Tibial nerve (tissue), 4 donors: ENCODE measurements at places on chromosomes 5 and 9. TPM values are rescaled to one million over a fixed set of nuclear protein-coding genes. Genes with fewer than 3 reads are reported as not detected.

- DNase-seq = no peak
These were observed 399.0 kb downstream of the CDH10 start for GRCh38 chr5:24245821-24246220.

LYSMD3 gene
- total RNA-seq = 13.2 TPM

KCNN2 gene
- total RNA-seq = 0.20 TPM

PCDHGB5 gene
- total RNA-seq = 9.9 TPM

- no peak for DNase-seq
These were observed 229.1 kb downstream of the MTRR start for GRCh38 chr5:8098081-8098480.

GRCh38 chr9:129336601-129337331, 158.7 kb upstream of the IER5L start:
- DNase-seq = no peak

LCP2 gene
- 53.8 TPM for total RNA-seq

FLT4 gene
- 5.9 TPM for total RNA-seq

DNA sequence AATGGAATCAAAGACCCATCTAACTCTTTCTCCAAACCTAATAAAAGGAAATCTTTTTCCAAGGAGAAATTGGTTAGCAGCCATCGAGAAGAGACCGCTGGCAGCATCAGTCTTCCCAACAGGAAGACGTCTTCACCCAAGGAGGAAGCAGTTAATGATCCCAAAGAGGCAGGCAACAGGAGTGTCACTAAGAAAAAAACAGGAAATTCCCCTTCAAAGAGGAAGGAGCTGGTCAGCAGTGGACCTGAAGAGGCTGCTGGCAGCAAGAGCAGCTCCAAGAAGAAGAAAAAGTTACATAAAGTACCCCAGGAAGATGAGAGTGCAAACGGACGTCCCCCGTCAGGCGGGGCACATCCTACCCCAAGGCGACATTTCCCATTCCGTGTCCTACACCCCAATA, 143.7 kb downstream of the ELAVL2 start:
- no peak for DNase-seq

- DNase-seq = no peak
These were observed 502.7 kb downstream of the NR2F1-AS1 start for GRCh38 chr5:93078082-93079038.

DNA sequence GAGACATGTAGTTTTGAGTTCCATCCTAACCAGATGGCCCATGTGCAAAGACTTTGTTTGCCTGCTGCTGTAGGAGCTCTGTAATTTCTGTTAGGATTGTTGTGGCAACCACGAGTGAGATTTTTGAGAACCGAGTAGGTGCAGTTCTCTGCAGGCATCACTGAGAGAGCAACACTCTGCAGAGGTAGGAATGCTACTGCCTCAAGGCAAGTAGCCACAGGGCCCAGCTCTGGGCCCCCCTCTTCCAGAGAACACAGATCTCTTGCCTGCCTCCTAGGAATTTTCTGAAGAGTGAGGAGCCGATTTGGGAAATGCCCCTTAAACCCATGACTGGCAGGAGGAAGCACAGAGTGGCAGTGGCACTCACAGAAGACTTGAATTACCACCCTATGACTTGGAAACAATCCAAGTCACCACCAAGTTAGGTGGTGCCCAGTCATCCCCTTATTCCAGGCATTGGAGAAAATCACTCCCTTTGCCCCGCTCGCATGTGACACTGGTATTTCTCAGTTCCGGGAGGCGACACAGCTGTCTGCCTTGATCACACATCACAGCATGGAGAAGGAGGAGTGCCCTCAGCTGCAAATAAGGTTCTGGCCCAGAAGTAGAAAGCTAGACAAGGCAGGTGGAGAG, 52.5 kb upstream of the SLC2A8 start:
- no peak for DNase-seq

GRCh38 chr5:145838276-145838675, 3.1 kb upstream of the PRELID2 start:
- no peak for DNase-seq

FOXD4L6 gene
- not detected for total RNA-seq

DIMT1 gene
- 18.4 TPM for total RNA-seq

DNA sequence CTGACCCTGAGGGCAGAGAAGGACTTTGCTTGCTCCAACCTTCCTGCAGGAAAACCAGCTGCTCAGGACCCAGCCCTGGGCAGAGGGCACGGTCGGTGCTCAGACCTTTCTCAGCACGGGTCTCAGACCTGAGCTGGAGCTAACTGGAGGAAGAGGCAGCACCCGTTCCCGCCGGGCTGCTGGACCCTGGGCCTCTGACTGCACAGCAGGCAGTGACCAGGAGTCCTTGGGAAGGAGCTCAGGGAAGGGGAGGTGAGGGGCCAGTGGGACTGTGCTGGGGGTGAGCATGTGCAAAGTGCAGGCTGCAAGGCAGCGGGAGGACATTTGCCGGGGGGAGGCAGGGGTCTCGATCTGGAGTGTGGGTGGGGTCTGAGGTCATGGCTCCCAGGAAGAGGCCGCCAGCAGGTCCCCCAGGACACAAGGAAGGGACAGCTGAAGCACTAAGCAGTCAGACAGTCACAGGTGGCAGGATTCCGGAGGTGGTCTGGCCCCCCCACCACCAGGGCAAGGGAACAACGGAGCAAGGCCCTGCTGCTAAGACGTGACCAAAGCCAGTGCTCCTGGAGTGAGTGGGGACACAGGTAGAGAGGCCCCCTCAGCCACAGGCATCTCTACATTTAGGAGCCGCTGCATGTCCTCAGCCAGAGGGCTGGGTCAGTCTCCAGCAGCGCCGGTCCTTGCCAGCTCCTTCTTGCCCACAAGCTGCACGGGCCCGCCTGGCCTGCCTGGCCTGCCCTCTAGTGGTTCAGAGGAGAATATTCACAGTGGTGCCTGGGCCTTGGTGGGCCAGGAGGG, 4.8 kb upstream of the DPM2 start:
- peak; percentile 62 for DNase-seq

GRCh38 chr5:32754284-32754683, 43.2 kb downstream of the NPR3 start:
- no peak for DNase-seq

GRCh38 chr9:113609562-113610318, 146.2 kb downstream of the RGS3 start:
- DNase-seq = peak; percentile 84

DNA sequence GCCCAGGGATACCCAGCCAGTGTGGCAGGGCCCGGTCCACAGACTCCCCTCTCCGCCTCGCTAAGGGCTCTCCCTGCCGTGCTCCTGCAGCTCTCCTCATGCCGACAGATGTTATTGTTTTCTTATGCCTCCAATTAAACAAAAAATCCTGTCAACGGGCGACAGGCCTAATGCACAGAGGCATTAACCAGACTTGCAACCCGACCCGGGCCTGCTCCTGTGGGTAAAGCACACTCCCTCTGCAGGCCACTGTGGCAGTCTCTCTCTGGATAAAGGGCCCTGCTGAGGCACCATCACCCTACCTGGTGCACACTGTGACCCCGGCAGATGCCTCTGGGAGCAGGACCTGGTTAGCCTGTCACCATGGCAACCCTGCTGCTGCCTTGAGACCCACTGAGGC, 27.5 kb upstream of the HAND1 start:
- no peak for DNase-seq

DNA sequence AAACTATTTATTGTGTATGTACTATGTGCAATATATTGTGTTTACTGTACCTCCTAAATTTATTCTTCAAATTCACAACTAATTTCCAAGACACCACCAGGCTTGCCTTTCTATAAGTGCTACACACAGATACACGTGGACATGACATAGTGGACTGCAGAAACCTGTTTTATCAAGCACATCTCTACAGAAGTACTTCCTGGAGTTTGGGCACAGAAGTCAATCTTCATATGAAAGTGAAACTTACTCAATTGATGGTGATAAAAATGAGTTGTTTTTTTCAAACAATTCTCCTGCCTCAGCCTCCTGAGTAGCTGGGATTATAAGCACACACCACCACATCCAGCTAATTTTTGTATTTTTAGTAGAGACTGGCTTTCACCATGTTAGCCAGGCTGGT, 57.6 kb downstream of the NLN start:
- no peak for DNase-seq

- DNase-seq = no peak
These were observed 636.0 kb downstream of the NR2F1-AS1 start for GRCh38 chr5:92944903-92945604.

PFN3 gene
- not detected for total RNA-seq

DNA sequence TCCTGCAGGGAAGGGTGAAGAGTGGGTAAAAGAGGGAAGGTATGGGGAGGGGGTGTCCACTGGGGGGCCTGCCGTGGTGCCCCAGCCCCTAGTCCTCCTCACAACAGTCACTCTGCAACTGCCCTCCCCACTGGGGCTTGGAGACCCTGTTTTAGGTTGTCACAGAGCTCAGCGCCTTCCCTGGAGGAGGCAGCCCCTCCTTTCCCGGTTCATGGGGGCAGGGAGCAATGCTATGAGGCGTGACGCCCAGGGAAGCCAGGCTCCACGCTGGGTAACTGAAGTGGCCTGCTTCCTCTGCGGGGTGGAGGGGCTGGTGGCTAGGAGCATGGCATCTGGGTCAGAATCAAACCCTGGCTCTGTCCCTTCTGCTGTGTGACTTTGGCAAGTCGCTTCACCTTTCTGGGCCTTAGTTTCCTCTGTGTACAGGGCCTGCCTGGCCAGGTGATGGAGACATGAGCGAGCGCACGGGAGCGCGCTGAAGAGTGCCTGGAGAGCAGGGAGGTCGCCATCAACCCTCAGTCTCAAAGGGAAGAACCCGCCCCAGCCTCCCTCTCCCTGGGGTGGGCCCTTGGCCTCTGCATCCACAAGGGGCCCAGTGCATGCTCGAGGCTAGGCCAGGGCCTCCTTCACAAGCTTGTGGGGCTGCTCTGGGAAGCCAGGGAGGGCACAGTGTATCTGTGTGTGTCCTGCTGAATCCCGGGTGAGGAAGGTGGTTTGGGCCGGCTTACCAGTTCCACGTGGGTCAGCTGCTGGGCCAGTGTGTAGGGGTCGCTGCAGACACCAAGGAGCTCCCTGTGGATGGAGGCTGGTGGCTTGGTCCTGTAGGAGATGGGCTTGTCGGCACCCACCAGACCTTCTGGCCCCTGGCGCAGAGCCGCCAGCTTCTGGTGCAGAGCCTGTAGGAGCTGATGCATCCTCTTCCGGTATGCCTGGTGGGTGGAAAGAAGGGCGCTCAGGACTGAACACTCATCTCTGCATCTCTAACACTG, 56.4 kb upstream of the RNF130 start:
- no peak for DNase-seq

GRCh38 chr9:77830618-77831285, 182.6 kb upstream of the GNA14 start:
- no peak for DNase-seq

GRCh38 chr5:34522599-34523386, 133.3 kb upstream of the RAI14 start:
- DNase-seq = peak; percentile 82

QRFP gene
- not detected for total RNA-seq

RALGPS1 gene
- 3.3 TPM for total RNA-seq

- DNase-seq = no peak
These were observed 348.1 kb upstream of the PTGER4 start for GRCh38 chr5:40331616-40332015.

- no peak for DNase-seq
These were observed 831 bp upstream of the TBC1D9B start for GRCh38 chr5:179908528-179908927.

DNA sequence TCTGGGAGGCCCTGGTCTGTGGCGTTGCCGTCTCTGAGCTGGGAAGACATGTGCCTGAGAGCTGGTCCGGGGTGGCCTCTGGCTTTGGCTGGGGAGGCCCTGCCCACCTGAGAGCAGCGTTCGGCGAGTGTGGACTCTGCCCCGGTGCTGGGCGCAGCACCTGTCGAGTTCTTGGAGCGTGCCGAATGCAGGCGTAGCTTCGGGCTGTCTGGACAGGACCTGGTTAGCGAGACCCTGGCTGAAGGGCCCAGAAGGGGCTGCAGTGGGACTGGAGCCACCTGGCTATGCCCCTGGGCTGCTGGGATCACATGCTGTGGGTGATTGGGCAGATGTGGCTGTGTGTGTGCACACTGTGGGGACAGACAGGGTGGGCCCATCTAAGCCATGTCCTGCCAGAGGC, 56.5 kb downstream of the RXRA start:
- no peak for DNase-seq

GRCh38 chr9:14345354-14346230, 31.7 kb upstream of the NFIB start:
- no peak for DNase-seq

- DNase-seq = no peak
These were observed 1249.3 kb downstream of the CDH12 start for GRCh38 chr5:21603796-21604195.

GRCh38 chr5:40483316-40483715, 196.4 kb upstream of the PTGER4 start:
- no peak for DNase-seq

MELK gene
- total RNA-seq = 0.60 TPM

DNA sequence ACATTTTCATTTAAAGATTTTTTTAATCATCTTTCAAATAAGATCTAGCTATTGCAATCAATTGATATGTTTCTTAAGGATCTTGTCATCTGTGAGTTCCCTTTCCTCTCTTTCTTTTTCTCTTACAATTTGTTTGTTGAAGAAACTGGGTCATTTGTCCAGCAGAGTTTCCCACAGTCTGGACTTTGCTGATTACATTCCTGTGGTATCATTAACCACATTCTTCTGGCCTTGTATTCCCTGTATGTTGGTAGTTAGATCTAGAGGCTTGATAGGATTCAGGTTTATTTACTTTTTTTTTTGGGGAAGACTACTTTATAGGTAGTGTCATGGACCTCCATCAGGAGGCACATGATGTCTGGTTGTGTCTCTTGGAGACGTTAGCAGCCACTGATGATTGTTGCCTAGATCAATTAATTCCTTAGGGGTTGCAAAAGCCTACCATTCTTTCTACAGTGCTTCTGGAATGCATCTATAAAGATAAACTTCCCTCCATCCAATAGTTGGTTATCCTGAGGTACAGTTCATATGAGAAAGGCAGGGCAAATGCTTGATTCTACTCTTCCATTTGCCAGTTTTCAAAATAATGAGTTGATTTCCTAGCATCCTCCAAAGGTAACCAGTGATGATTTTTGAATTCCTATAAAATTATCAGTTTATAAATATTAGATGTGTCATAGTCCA, 14.3 kb downstream of the PDE8B start:
- no peak for DNase-seq

DNA sequence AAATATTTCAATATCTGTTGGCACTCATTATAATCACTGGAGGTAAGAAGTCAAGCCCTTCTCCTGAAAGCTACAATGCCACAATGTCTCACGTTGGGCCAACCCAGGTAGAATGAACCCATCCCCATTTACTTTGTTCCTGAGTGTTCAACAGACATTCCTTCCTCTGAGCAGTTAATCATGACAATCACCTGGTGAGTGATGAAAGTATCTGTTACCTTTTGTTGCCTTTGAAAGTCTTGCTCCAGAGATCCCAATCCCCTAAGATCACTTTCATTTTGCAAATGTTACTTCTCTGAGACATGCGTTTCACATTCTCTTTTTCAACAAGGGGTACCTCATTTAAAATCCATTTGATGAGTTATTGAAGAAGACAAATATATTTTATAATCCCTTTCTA, 49.3 kb upstream of the MSX2 start:
- DNase-seq = no peak

LRRC26 gene
- total RNA-seq = not detected

PCDHA4 gene
- total RNA-seq = 2.0 TPM

SPATA31D4 gene
- not detected for total RNA-seq
